ENCODE measurements at places on chromosomes 3 and 15.

- DNase-seq: no peak
These were observed 158.0 kb upstream of the TMC3 start for GRCh38 chr15:81532001-81532400.

DNA sequence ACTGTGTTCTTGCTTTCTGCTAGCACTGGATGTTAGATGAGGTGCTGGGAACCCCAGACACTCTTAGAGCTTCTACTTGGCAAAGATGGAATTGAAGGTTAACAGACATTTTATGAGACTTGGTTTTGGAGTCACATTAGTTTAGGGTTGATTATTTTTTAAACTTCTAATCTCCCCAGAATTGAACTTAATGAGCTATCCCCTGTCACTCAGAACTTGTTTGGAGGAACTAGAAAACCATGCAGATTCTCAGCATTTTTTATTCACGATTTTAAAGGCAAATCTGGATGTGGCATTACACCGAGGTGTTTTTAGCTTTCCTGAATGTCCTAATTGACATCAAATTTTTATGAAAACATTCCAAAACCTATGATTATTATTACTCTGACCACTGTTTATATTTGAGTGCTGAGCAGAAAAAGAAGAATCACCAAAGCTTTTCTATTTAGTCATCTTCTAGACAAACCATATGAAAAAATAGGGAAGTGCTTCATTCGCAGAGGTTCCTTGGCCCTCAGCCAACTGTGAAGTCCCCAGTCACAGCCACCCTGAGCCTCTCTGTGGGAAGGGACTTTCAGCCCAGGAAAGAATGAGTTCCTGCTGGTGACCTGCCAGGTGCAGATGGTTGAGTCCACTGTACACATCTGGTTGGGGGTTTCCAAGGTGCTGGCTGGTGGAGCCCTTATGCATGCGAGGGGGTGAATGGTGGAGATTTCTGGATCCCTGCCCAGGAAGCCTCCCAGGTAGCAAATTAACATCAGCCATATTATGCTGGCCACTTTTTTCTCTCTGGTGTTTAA, 196.0 kb upstream of the TOPAZ1 start:
- DNase-seq: no peak

- peak; percentile 54 for DNase-seq
These were observed 31.0 kb downstream of the POC1A start for GRCh38 chr3:52123106-52123725.

DNA sequence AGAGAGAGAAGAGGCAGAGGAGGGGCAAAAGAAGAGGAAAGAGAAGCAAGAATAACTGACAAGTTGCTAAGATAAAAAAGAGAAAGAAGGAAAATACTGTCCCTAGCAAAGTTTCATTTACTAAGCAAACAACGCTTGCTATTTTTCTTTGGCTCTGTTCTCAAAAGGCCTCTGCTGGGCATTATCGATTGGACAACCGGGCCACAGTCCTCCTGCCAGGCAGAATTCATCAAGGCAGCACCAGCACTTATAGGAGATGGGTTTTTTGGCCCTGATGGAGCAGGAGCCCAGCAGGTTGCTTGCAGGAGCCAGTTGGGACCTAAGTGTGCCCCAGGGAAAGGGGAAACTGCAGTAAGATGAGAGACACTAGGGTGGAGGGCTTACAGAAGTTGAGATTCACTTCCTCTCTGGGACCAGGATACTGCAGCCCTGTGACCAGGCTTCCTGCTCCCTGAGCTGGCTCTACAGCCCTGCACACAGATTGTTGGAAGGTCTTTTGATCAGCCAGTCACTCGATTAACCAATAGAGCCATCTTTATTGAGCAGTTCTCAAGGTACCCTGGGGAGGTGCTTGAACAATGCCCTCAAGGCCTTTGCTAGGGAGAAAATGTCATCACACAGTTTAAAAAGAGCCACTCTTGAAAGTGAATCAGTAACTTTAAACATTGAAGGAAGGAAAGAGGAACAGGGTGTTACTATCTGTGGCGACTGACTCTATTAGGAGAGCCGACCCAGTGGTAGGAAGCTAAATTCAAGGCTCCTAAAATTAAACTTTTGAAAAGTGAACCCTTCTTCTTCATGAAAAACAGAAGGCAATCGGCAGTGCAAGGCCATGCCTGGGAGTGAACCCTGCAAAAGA, 28.8 kb upstream of the GLCE start:
- no peak for DNase-seq

DNA sequence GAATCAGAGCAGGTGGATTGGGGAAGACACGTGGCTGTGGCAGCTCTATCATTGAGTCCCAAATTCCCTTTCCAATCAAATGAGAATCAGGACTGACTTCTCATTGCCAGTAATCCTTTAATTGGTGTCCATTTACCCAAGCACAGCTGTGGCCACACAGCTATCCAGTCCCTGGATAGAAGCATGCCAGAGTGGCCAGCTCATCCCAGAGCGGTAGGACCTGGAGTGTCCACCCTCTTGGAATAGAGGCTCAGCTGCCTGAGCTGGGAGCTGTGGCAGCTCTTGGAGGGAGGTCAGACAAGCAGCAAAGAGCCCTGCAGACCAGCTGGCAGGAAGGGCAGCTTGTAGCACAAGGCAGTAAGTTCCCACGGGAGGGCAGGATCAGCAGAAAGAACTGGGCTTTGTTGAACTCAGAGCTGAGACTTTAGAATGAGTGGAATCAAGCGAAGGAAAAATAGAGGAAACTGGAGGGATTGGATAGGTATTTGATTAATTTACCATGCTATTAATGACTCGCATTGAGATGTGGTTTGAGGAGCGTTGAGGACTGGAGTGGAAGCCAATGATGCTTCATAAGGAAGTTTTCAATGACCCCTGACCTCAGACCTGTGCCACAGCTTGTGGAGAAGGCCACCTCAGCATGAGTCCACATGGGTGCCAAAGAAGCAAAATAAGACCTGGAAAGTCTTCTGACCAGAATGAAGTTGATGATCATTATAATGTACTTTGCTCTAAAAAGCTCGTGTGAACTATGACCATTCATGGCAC, 6.9 kb upstream of the ALPK3 start:
- no peak for DNase-seq

- DNase-seq: no peak
These were observed 162.9 kb upstream of the PDZRN3 start for GRCh38 chr3:73787620-73788019.

DNA sequence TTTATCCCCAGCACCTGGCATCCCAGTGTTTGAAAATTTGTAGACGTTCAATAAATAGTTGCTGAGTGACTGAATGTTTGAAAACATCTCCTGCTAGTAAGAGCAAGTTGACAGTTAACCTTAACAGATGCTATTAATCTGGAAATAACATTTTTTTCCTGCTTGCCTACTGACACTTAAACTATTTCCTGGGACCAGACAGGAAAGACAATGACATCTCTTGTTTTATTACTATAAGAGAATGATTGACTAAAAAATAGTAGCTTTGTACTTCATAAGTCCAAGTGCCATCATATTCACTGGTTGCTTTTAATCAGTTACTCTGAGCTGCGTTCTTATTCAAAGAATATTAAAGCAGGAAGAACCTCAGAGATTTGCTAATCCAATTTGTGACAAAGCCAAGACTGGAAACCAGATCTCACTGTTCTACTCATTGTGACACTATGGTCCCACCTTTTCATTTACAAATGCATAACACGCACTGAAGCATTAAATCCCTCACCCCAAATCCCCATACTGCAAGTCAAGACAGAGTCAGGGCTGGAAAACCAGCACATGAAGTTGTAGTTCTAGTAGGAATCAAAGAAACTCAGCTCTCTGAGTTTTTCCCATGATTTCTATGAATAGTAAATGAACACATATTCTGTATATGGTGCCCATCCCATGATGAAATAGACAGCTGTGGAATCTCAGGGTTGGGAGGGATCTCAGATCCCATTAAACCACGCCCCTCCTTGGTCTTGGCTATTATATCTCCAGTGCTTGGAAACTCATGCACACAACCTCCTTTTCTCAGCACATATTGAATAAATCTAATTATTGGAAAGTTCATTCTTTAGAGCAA, 212.7 kb upstream of the P2RY1 start:
- DNase-seq: no peak

DNA sequence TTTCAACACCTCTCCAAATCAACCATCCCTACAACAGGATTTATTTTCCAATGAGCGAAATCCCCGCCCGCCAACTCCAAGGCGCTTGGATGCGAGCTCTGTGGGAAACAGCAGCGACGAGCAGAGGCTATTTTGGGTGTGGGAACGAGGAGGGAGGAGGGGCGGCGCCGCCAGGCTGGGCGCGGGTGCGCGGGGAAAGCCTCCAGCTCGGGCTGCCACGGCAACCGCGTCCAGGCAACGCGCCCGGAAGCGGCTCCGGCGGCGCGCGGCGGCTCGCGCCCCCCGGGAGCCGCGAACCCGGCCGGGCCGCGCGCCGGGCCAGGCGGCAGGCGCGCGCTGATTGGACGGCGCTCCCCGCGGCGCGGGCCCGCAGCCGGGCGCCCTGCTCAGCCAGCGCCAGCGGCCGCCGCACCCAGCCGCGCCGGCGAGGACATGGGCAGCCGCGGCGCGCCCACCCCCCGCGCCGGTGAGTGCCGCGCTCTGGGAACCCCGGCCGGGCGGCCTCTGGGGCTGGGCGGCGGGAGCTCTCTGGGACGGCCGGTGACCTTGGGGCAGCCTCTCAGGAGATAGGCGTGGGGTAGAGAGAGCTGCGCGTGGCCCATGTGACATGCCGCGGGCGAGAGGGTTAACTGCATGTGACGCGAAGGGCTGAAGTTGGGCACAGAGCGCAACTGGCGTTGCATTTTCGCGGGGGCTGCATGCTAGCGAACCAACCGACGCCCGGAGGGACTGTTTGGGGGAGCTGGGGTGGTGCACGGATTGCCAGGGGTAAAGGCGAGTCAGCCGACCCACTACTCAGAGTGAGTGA, at the start of gene FAM81A:
TSS of gene FAM81A (plus strand) at position 370 of the 808 bp plus-strand sequence. CDS start 20,441 bp downstream, outside the sequence.
- peak; percentile 32 for DNase-seq

Data from stimulated activated CD4-positive, alpha-beta T cell treated with anti-CD3 and anti-CD28 coated beads, Interleukin-1b, Interleukin-23, amount 100 ng/mL, for 24 hours (primary cell).